Articular chondrocyte of knee joint (primary cell): ENCODE measurements at places on chromosomes 11 and 22. TPM values are rescaled to one million over a fixed set of nuclear protein-coding genes. Genes with fewer than 3 reads are reported as not detected.

The XKR3 gene
- total RNA-seq, result not detected in 2 replicates

The SLC7A4 gene
- total RNA-seq, result not detected in 2 replicates

The GSTT2B gene
- 1.7 and 19.7 TPM in 2 replicates for total RNA-seq

The NOX4 gene
- total RNA-seq, result 0.13 and 0.54 TPM in 2 replicates

The BIRC3 gene
- 3.3 and 8.3 TPM in 2 replicates for total RNA-seq

The APOL4 gene
- 0.11 and 0.52 TPM in 2 replicates for total RNA-seq

The KLHL35 gene
- total RNA-seq, result 1.8 and 2.7 TPM in 2 replicates
